ENCODE measurements at places on chromosomes 5 and 9.

- DNase-seq: no peak
Measured at GRCh38 chr9:114588210-114588609, 641 bp downstream of the ATP6V1G1 start.

DNA sequence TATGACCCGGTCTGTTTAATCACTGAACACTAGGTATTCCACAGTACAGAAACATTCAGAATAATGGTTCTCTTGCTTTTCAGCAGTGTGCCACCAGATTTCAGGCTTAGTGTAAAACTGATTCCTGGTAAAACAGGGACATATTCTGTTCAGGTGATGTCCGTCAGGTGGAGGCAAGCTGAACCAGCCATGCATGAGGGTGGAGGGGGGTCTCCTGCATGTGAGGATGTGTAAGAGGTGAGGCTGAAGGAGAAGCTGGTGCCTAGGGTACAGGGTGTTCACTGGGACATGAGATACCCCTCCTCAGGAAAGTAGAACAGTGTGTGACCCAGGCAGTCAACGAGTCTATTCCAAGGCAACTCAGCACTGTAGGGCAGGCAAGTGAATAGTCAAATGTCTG lies 563.9 kb downstream of the BNC2 start:
- no peak for DNase-seq

GRCh38 chr9:114434878-114435311 lies 47.1 kb upstream of the AKNA start:
- no peak for DNase-seq

- DNase-seq: no peak
Measured at GRCh38 chr9:93711002-93711401, 134.6 kb downstream of the PHF2 start.

- DNase-seq: no peak
Measured at GRCh38 chr5:139282197-139282557, 11.4 kb upstream of the MATR3 start.

- no peak for DNase-seq
Measured at GRCh38 chr9:80664327-80665210, 1024.8 kb downstream of the TLE1 start.

GRCh38 chr5:6770826-6771607 lies 57.8 kb downstream of the TENT4A start:
- no peak for DNase-seq

- DNase-seq: no peak
Measured at GRCh38 chr5:181052672-181053487, 12.8 kb downstream of the BTNL9 start.

- DNase-seq: no peak
Measured at GRCh38 chr9:111728617-111729366, 65.9 kb downstream of the SHOC1 start.

DNA sequence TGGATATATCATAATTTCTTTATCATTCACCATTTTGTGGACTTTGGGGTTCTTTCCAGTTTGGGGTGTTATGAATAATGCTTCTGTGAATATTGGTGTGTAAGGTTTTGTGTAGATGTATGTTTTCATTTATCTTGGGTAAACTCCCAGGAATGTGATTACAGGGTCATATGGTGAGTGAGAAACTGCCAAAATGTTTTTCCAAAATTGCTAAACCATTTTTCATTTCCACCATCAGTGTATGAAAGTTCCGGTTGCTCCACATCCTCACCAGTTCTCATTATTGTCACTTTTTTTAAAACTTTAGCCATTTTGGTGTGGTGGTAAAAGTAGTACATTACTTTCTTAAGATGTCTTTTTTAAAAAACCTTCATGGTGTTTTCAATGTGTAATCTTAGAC lies 152.9 kb downstream of the NIPBL start:
- DNase-seq: no peak

DNA sequence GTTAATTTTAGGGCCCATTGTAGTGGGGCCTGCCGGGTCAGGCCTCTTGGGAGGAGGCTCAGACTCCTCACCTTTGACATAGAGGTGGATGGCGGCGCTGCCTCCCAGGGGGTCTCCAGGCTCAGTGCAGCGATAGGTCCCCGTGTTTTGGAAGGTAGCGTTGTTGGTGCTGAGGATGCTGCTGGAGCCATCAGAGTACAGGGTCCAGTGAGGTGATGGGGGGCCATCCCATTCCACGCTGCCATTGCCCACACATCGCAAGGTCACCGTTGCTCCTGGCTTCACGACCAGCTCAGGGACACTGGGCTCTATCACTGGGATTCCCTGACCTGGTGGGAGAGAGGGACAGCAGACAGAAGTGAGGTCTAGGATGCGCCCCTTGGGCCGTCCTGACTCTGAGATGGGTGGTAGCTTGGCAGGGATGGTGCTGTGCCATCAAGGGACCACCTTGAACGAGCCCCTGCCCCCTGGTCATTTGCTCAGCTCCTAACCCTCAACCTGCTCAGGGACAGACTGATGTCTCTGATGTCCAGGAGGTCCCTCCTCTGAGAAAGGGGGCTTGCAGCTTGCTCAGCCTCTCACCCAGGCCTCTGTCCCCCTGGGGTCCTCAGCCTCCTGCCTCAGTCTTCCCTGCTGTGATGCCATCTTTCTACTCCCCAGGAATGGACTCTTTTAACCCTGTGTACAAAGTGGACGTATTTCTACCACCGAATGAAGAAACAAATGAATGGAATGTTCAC lies 5.5 kb downstream of the CSF1R start:
- no peak for DNase-seq

- no peak for DNase-seq
Measured at GRCh38 chr5:163496286-163496685, 9.1 kb upstream of the MAT2B start.

GRCh38 chr5:94613583-94613982 lies 4.8 kb downstream of the KIAA0825 start:
- no peak for DNase-seq

DNA sequence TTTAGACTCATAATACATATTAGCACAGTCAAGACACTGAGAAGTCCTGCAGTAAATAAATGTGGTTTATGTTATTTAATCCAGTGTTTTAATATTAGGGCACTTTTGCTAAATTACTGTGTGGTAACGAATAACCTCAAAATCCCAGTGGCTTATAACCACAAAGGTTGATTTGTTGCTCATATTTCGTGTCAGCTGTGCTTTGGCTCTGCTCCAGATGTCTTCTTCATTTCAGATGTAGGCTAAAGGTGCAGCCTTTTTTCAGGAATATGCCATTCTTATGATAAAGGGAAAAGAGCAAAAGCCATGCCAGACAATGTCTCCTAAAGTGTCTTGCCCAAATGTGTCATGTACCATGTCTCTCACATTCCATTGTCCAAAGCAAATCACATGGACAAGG lies 144.8 kb downstream of the BRINP1 start:
- DNase-seq: no peak

- no peak for DNase-seq
Measured at GRCh38 chr5:162407614-162408013, 340.0 kb downstream of the GABRG2 start.

GRCh38 chr5:1008451-1009358 lies at the start of gene NKD2:
NKD2 (plus strand) TSS chr5:1008802; CDS start chr5:1009058, 256 bp downstream.
- DNase-seq: no peak

DNA sequence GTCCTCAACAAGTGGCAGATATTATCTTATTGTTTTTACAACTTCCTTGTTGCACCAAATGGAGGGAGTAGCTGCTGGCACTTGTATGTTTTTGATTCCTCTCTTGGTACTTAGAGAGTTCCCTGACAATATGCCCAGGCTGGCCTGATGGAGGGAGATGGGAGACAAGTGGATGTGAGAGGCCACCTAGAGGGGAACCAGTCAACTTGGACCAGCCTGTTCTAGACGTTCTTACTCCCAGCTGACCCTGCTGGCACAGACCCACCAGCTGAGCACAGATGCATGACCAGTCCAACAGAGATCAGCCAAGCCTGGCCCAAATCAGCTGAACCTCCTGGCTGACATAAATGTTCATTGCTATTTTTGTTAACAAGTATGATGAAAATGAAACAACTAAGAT lies 60.9 kb upstream of the GDNF start:
- no peak for DNase-seq

GRCh38 chr5:97425511-97425910 lies 242.5 kb upstream of the RIOK2 start:
- no peak for DNase-seq

DNA sequence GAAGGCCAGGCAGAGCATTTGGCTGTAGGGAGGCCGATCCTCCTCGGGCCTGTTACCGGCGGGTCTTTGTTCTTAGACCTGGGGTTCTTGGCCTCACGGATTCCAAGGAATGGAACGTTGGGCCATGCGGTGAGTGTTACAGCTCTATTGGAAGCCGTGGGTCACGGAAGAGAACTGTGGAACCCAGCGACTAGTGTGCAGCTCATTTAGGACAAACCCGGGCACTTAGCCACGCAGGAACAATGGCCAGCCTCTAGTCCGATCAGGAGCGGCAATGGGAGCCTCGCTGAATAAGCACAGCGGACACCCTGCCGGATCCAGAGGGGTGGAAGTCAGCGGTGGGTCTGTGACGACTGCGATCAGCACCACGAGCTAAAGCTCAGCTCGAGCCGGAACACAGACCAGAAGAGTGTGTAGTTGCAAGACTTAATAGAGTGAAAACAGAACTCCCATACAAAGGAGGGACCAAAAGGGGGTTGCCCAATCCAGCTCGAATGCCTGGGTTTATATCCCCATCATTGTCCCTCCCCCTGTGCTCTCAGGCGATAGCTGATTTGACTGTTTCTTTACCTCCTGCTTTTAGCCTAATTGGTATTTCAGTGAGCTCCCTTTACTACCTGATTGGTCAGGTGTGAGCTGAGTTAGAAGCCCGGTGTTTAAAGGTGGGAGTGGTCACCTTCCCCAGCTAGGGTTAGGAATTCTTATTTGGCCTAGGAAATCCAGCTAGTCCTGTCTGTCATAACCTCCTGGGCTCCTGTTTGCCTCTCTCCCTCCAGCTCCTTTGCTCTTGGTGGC lies 53.7 kb upstream of the RPL26L1 start:
- no peak for DNase-seq

GRCh38 chr9:8855046-8855445 lies 1055.5 kb upstream of the DMAC1 start:
- no peak for DNase-seq

DNA sequence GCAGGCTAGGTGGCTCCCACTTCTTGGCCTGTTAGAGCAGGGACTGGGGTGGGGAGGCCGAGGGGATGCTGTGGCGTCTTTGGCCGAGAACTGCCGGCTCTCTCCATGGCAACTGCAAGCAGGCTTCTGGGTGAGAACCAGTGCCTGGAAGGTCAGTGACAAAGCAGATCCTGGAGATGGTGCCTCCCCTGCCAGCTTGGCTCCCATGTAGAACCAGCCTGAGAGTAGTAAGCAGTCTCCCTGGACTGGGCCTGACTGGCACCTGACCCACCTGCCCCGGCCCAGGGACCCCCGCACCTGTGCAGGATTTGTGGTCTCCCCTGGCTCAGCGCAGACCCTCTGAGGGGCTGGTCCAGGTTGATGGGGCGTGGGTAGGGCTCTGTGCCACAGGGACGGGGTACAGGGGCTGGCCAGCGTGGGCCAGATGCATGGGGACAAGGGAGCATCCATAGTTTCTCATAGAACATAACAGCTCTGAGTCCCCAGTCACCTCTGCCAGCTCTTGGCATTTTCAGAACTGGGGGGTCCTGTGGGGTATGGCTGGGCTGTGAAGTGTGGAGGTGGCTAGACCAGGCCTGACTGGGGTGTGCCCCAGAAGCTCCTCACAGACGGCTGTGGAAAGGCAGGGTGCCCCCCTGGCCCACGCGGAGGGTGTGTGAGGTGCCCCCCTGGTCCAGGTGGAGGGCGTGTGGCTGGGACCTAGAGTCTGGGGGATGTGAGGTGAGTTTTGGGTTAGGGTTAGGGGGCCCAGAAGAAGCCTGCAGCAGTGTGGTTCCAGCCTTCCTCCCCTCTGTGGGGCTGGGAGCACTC lies 22.2 kb downstream of the CACNA1B start:
- no peak for DNase-seq

- DNase-seq: no peak
Measured at GRCh38 chr9:76610011-76610352, 151.0 kb downstream of the GCNT1 start.

- DNase-seq: no peak
Measured at GRCh38 chr9:8456344-8456743, 656.8 kb upstream of the DMAC1 start.

DNA sequence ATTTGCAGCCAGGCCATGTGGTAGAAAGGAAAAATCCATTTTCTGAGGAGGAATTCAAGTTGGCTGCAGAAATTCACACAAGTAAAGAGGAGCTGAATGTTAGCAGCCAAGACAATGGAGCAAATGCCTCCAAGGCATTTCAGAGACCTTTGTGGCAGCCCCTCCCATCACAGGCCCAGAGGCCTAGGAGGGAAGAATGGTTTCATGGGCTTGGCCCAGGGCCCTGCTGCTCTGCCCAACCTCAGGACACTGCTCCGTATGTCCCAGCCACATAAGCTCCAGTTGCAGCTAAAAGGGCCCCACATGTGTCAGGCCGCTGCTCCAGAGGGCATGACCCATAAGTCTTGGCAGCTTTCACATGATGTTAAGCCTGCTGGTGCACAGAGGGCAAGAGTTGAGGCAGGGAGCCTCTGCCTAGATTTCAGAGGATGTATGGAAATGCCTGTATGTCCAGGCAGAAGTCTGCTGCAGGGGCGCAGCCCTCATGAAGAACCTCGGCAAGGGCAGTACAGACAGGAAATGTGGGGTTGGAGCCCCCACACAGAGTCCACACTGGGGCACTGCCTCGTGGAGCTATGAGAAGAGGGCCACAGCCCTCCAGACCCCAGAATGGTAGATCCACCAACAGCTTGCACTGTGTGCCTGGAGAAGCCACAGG lies 144.2 kb upstream of the EPB41L4A start:
- no peak for DNase-seq

DNA sequence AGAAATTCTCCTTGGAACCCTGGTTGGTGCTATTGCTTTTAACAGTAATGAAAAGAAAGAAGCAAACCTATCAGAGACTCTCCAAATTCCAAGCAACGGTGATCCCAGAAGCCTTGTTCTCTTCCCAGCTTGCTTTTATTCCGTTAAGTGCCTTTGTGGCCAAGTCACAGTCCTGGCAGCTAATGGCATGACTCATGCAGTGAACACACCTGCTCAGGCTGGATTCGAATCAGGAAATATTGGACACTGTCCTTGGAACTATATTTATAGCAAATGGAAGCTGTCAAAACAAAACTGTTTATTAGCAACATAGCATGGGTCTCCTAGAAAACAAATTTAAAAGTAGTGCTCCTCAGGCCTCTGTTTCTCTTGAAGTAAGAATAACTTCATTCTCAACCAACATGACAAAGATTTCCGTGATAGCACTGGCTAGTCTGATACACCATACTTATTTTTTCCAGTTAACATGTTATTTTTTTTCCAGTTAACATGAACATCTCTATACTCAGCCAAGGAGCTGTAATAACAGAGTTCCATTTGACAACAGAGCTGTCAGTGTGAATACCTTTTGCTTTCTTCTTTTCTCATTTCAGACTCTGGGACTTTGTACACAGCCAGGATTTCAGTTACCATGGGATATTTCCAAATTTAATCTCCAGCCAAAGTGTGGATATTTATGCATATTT lies 502.4 kb downstream of the GADD45G start:
- no peak for DNase-seq

GRCh38 chr9:123778232-123778902 lies 151.6 kb downstream of the DENND1A start:
- no peak for DNase-seq

All from activated CD4-positive, CD25-positive, alpha-beta regulatory T cell (primary cell).